ENCODE measurements at places on chromosomes 2 and 18. TPM values are rescaled to one million over a fixed set of nuclear protein-coding genes. Genes with fewer than 3 reads are reported as not detected.

DNA sequence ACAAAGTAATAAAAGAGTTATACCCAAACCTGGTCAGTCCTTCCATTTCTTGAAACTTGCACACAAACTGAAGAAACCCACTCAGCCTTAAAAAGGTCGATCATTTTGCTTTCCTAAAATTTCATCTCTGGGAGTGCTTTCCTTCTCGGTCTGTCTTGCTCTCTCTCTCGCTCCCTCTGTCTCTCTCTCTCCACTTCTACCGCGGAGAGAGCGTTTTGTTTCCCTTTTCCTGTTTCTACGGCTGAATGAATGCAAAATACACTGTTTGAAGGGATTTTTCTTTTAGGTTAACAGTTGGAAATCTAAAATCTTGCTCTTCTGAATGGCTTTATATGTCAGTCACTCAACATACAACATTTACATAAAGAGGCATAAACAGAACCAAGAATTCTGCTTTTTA is 424.2 kb downstream of the TGIF1 start:
- DNase-seq = no peak

GRCh38 chr18:36849288-36850006 is 20.5 kb downstream of the KIAA1328 start:
- no peak for DNase-seq

- no peak for DNase-seq
Observed at GRCh38 chr2:134712736-134713135, 6.1 kb downstream of the TMEM163 start.

Gene UGT1A10
- not detected for polyA plus RNA-seq

GRCh38 chr2:62343636-62344337 is 147.9 kb downstream of the B3GNT2 start:
- no peak for DNase-seq

Gene OTOF
- 0.11 TPM for polyA plus RNA-seq

DNA sequence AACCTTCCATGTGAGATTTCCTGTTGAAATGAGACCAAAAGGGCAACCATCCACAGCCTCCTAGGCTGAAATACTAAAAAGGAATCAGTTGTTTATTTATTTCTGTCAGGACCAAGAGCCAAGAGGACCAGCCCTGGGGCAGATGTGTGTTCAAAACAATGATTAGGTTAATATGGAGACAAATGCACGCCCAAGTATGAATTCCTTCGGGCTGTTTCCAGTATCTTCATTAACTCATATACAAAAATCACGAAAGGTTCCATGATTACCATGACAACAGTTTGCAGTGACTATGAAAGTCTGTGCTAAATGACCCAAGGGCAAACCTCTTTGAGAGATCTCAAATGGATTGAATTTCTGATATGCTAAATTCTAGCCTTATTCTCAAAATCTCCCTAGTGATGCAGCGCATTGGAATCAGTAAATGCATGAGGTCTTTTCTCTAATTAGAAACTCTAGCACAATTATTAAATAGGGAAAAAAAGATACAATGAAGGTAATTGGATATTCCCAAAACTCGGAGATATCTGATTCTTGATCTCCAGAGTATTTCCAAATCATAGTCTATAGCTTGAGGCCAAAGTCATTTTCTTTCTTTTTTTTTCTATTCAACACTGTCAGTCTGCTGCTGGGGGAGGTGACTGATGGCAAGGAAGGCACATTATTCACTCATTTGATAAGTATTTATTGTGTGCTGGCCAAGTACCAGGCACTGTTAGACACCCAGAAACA is 35.6 kb downstream of the VIT start:
- no peak for DNase-seq

Data from right renal cortex interstitium (tissue), 3 donors.